Ascending aorta (tissue), 2 donors: ENCODE measurements at places on chromosomes 6 and 20.

- no peak for DNase-seq
Measured at GRCh38 chr6:20198156-20198774, 14.0 kb downstream of the MBOAT1 start.

DNA sequence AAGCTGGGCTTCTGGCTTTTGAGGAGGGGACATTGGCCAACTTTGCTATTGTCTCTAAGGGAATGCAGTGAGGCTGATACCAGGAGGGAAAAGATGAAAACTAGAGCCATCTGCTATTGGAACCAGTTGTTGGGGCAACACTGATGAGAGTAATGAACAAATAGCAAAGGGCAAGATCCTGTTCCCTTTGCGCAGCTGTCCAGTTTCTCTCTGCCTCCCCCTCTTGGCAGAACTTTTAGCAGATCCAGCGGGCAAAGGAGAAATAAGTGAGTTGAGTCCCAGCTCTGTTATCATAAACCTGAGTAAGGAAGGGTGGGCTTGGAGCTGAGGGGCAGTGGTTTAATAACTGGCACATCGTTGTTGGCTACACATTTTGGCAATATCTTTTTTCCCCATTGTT lies 126.8 kb downstream of the AKAP7 start:
- no peak for DNase-seq

DNA sequence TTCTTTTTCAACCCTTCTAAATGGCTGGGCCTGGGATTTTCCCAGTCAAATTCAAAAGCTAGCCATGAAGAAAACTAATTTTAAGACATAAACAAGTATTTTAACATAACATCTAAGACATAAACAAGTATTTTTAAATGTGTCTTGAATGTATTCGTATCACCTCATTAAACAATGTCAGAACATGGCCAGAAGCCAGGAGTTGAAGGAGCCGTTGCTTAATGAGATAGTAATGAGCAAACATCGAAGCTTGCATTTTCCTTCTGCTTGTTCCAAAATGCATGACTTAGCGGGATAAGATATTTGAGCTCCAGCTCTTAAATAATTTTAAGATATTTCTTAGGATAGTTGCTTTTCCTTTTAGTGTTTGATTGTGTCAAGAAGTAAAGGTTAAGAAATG lies 4.2 kb upstream of the RNF182 start:
- DNase-seq: no peak

GRCh38 chr6:121526282-121526681 lies 90.8 kb downstream of the GJA1 start:
- DNase-seq: no peak

GRCh38 chr6:14038467-14039437 lies 78.8 kb upstream of the CD83 start:
- DNase-seq: no peak

DNA sequence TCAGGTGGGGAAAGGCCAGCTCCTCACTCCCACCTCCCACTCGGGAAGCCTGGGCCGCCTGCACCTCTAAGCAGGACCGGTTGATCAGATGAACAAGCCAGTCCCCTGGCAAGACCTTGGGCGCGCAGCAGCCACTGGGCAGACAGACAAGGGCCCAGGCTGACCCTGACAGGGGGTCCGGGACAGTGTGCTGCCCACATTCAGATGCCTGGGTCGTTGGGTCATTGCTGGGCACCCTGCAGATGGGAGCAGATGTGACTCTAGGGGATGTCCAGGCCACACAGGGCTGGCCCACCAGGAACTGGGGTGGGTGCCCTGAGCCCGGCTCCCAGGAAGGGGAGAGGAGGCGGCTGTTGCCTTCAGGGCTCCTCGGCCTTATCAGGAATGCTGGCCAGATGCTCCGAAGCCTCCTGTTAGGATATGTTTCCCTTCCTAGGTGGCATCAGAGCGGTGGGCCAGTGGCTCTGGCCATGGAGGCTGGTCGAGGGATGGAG lies 17.3 kb upstream of the FRMD1 start:
- DNase-seq: no peak

GRCh38 chr20:20624914-20625313 lies 87.5 kb downstream of the RALGAPA2 start:
- DNase-seq: no peak

DNA sequence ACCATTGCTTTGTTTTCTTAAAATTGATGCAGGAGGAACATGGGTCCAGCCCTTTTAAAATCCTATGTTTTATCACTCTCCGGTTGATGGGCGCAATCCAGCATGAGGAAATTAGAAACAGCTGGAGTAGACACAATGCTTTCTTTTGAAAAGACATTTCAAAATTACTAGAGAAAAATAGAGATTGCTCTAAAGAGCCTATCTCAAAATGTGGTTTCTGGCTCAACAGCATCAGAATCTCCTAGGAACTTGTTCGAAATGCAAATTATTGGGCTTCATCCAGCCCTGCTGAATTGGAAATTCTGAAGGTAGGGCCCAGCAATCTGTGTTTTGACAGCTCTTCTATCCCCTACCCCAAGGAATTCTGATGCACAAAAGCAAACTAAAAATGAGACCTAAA lies 190.8 kb upstream of the BMP2 start:
- DNase-seq: no peak

DNA sequence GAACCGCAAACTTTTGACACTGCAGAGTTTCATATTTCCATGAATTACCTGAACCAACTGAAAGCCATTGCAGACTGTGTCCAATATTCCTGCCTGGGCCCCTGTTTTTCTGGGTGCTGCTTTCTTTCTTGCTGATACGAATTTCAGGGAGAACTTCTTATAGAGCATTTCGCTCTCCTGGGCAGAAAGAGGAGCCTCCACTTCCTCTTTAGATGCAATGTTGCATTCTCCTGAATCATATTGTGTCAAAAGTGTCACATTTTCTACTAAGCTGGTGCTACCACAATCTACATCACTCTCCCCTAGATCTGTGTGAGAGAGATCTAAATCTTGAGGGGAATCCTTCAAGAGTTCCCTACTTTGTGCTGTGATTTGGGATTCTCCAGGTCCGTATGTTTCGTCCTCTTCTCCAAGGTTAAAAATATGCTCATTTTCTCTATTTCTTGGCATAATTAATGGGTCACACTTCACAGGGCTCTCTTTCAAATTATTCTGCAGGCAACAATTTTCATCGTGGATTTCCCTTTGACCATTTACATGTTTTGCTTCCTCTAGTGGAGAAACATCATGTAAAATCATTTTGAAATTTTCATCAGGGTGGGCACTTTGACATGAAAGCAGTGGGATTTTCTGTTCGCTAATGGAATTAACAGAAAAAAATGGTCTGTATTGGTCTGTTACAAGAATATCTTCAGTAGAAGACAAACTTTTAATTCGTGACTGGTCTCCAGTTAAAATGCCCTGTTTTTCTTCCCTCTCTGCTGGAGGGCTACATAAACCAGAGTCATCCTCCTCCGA lies 102.3 kb downstream of the DST start:
- no peak for DNase-seq

GRCh38 chr6:97222903-97223302 lies 60.1 kb downstream of the MMS22L start:
- no peak for DNase-seq

- no peak for DNase-seq
Measured at GRCh38 chr20:10315138-10315537, 96.5 kb downstream of the SNAP25 start.

GRCh38 chr20:57651881-57652605 lies 31.8 kb upstream of the ZBP1 start:
- DNase-seq: peak; percentile 62

DNA sequence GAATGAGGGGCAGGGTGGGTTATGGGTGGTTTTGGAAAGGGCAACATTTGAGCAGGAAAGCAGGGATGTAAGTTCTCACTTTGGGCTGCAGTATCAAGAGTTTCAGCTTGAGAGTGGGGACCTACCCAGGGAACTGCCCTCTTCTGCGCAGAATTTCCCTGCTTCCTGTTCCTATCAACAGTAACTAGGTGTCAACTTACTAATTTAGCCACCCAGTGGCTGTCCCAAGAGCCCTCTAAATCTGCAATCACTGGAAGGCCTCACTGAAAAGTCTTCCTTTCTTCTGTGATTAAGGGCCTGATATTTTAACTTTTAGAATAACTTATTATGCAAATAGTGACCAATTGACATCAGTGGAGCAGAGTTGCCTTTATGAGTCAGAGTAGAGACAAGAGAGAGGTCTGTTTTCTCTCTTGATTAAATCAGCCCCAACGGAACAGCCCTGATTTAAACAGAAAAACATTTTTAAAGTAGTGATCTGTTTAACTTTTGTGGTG lies 118.2 kb upstream of the RIPOR2 start:
- no peak for DNase-seq

- DNase-seq: no peak
Measured at GRCh38 chr6:36599791-36600209, 5.6 kb downstream of the SRSF3 start.

DNA sequence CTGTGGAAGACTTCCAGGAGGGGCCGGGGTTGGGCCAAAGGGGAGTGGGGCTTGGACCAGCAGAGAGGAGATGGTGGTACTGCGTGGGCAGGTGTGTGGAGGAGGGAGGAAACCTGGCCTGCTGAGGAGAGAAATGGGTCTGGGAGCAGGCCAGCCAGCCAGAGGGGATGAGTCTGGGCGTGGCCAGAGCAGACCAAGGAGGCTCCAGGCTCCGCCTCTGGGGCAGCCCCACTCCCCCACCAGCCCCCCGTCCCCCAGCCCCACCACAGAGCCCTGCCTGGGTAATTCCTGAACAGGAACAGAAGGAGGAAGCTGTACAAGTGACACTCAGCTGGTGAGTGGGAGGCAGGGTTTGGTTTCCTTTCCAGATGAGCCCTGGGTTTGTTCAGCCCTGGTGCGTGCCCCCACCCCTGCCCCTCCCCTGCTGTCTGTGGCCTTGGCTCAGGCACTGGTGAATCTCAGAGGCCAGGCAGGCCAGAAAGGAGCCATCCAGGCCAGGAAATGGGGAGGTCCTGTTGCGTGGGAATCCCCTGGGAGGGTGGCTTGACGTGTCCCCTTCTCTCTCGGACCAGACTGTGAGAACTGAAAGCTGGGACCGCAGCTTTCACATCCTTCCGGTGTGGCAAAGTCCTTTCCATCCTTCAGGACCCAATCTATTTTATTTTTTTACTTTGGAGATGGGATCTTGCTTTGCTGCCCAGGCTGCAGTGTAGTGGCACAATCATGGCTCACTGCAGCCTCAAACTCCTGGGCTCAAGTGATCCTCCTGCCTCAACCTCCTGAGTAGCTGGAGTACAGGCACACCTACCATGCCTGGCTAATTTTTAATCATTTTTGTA lies 9.4 kb upstream of the SRC start:
- no peak for DNase-seq

DNA sequence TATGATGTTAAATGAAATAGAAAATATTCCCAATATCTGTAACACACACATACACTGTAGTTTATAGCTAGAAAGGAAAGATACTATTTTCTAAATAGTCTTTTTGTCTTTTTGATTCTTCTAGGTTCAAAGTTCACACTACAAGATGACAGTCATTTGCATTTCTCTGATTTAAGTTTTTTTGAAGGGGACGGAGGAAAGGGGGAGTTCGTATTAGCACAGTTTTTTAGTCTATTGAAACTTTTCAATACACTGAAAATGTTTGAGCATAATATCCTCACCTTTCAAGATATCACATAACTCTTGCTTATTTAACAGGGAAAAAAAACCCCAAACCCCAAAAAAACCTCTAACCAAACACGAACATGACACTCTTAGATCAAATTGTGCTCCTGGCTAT lies 68.1 kb downstream of the BMP2 start:
- DNase-seq: no peak

DNA sequence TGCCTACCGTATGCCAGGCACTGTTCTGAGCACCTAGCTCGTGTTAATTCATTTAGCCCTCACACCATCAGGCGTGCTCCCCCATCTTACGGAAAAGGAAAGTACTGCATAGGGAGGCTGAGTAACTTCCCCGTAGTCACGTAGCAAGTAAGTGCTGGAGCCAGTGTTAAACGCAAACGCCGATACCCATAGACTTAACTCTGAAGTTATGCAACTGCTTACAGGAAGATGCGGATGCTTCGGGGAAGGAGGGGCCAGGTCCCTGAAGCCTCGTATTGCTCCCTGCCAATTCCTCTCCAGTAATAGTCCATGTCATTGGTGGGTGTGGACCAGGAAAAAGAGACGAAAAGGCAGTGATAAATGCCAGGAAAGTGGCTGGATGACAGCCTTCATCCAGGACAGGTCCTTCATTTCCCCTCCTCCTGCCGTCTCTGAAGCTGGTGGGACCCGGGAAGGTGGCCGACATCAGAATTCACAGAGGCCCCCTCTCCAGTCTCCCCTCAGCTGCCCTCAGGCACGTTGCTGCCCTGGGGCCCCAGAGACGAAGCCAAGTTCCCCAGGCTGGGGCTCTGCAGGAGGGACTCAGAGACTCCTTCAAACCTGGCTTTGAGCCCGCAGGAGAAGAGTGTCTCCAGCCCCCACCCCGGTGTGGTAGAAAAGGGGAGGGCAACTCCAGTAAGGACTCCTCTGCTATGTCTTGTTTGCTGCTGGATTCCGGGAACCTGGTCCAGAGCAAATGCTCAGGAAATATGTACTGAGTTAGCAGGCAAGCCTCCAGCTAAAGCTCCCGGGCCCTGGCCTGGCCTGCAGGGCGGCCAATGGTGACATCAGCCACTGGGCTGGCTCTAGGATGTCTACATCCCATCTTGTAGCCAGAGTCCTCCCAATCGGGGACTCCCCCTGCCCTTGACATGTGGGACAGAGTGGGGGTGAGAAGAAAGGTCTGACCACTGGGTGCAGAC lies 37.8 kb downstream of the RAB44 start:
- peak; percentile 93 for DNase-seq

DNA sequence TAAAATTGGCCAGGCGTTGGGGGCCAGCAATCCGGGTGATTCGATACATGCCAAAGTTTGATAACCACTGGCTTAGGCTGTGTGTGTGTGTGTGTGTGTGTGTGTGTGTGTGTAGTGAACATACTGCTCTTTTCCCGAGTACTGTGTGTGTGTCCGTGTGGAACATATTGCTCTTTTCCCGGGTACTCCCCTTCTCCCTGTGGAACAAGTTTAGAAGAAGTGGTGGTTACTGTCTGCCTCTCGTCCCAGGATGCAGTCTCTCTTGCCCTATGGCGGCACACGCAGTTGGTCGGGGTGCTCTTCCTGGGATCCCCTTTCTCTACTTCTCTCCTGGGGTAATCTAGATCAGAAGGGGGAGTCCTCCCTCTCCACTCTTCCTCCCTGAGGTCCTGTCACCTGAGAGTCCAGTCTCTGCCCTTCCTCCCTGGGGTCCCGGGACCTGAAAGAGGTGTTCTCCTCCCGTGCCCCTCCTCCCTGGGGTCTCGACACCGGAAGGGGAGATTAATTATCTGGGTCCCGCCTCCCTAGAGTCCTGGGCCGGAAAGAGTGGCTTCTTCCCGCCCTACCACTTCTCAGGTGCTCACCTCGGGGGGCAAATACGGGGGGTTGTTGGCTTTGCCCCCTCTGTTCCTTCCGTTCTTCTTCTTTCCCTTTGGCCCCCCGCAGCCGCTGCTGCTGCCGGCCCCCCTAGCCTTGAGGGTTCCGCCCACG lies 516 bp downstream of the GTPBP2 start:
- DNase-seq: peak; percentile 74

GRCh38 chr20:17678295-17678694 lies 3.7 kb downstream of the RRBP1 start:
- no peak for DNase-seq

GRCh38 chr6:135658481-135658880 lies 160.9 kb upstream of the AHI1 start:
- no peak for DNase-seq
